ENCODE measurements at places on chromosomes 11 and 22.

DNA sequence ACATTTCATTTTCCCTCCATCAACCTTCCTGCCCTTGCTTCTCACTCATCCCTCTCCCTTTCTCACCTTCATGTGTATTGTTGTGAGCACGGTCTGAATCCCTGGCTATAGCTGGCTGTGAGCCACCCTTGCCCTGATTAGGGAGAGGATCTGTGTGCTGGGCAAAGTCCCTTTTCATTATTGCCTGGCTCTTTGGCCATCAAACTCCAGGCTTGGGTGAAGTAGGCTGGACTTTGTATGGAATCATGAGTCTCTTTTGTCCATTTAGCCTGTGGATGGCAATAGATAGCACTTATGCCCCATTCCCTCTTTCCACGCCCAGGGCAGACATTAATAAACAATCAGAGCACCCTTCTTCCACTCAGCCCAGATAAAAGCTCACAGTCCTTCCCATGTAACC, 6.7 kb downstream of the MYO18B start:
- no peak for DNase-seq

GRCh38 chr22:20999350-21000206, 2.3 kb downstream of the THAP7 start:
- no peak for DNase-seq

DNA sequence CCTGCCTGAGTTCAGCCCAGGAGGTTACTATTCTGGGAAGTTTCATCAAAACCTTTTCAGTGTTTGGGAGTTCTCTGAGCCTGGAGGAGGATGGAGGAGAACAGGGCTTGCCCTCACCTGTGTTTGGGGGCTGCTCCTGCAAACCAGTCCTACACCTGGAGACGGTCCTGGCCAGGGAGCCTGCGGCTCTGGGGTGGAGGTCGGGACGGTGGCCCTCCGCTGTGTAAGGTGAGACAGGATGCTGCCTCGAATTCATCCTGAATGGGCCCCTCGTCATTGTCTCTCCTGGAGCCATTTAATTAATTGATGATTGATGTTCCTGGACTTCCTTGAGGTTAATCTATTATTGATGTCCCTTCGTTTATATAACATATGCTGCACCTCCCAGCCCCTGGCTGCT, 6.3 kb downstream of the DAGLA start:
- no peak for DNase-seq

DNA sequence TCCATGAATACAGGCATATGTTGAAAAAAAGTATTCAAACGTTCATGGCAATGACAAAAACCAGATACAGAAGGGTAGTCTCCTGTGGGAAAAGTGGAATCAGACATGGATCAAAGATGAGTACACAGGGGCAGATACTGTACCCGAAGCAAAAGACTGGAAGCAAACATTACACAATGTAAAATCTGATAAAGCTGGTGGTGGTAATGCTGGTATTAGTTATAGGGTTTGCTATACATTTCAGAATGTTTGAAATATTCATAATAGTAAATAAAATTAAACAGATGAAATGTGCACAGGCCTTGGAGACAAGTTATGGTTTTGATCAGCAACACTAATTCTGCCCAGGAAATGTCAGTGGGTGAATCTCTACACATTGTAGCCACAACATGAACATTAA, 607.6 kb downstream of the SOX6 start:
- no peak for DNase-seq

DNA sequence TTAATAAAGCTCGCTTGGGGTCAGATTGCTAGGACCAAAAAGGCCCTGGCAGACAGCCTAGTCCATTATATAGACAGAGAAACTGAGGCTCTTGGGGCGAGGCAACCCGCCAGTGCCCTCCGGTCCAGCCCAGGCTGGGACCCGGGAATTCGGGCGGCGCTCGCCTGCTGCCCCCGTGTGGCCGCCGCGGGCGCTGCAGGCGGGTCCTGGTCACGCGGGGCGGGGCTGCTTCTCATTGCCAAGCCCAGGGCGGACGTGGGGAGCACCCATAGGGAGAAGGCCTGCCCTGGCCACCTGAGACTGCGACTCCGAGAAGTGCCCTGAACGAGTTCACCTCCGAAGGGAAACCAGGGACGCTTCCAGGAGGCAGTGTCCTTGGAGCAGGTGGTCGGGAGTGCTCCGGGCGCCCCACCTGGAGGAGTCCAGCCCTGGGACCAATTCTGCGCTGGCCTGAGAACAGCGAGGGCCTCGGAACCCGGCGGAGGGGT, 36.0 kb upstream of the CSNK1E start:
- DNase-seq, result peak; percentile 4

DNA sequence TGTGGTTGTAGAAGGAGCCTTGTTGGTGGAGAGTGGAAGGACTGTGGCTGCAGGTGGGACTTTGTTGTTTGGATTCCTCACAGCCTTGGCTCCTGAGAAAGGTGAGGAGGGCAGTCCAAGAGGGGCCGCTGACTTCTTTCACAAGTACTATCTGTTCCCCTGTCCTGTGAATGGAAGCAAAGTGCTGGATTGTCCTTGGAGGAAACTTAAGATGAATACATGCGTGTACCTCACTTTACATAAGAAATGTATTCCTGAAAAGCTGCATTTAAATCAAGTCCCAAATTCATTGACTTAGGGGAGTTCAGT, 2.4 kb downstream of the FUT4 start:
- DNase-seq, result no peak

- DNase-seq, result no peak
Measured at GRCh38 chr11:111726301-111726713, 39.9 kb downstream of the PPP2R1B start.

DNA sequence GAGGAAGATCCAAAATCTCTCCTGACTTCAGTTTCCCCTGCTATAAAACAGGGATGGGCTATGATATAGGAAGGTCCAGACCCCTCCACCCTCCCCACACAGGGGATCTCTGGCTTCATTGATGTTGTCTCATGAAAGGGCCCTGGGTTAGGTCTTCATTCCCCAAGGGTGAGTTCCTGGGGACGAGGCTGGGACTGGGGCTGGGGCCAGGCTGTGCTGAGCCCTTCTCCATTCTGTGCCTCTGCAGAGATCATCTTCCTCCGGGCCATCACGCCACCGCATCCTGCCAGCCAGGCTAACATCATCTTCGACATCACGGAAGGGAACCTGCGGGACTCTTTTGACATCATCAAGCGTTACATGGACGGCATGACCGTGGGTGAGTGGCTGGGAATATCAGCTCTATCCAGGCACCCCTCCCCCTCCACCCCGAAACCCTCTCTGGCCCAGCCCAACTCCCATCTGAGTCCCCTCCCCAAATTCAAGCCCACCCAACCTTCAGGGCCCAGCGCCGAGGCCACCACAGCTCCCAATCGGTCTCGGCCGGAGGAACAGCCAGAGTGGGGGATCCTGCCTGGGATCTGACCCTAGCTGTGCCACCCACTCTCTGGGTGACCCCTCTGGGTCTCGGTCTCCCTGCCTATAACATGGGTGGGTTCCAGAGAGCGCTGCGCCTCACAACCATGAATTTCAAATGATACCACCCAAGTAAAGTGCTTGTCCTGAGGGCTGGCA, 74.2 kb downstream of the FBLN1 start:
- no peak for DNase-seq

DNA sequence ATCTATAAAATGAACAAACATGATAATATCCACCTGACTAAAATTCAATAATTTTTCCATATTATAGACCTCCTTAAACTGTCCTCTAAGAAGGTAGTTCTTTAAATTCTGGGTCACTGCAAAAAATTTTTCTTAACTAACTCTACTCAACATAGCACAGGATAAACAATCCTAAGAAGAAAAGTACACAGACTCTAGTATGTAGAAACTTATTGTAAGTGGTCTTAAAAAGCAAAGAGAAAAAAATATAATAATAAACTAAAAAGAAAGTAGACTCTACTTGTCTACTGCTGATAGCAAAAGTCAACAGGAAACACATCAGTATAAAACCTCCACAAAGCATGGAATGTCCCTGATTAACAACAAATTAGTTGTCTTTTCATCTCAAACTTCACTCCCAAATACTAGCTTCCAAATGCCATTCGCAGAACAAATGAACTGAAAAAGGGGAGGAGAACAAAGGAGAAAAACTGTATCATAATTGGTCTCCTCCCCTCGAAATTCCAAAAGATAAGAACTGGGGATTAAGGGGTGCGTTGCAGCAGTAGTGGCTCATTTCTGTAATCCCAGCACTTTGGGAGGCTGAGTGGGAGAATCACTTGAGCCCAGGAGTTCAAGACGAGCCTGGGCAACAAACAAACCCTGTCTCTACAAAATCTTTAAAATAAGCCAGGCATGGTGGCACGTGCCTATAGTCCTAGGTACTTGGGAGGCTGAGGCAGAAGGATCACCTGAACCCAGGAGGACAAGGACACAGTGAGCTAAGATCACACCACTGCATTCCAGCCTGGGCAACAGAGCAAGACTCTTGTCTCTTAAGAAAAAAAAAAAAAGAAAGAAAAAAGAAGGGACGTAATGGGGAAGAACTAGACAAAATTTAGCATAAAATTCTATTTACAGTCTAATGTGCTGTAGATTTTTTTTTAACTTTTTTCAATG, 6.5 kb downstream of the FCHSD2 start:
- no peak for DNase-seq

GRCh38 chr11:60343094-60343704, 16.1 kb downstream of the MS4A6E start:
- DNase-seq, result no peak
